Head of caudate nucleus (tissue), 42 donors: ENCODE measurements at places on chromosomes 13 and 19.

DNA sequence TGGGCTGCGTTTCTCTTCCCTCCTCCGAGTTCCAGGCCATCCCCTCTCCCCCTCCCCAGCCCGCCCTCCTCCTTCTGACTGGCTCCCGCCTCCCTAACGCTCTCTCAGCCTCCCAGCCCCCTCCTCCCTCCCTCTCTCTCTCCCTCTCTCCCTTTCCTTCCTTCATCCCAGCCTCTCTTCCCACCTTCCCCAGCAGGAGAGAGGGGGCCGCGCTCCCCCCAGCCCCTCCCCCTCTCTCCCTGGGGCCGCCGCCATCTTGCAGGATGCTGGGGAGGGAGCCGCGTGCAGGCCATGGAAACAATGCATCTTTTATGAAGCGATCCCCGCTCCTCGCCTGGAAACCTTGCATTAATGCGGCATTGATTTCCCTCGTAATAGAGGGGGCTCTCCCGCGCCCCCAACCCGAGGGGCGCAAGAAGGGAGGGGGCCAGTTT lies 42.6 kb upstream of the ADGRL1 start:
- peak; percentile 63 for DNase-seq

- no peak for DNase-seq
These were observed 412.0 kb downstream of the LMO7 start for GRCh38 chr13:76048131-76048530.

- DNase-seq: no peak
These were observed 5.6 kb upstream of the SLAIN1 start for GRCh38 chr13:77691871-77692270.

DNA sequence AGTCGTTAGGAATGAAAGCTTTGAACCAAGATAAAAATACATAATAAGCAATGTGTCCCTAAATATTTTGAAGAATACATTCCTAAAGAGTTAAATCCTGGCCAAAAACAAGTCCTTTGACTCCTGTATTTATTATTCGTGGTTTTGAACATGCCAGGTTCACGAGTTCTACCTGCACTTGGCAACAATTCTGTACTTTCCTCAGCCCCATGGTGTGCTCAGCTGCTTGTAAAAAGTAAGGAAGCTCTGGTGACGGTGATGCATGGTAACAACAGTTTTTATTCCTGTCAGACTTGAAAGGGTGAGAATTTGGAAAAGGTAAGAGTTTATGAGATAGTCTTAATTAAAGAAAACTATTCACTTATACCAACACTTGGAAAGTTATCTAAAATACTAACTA lies 95.0 kb upstream of the KLF12 start:
- no peak for DNase-seq

DNA sequence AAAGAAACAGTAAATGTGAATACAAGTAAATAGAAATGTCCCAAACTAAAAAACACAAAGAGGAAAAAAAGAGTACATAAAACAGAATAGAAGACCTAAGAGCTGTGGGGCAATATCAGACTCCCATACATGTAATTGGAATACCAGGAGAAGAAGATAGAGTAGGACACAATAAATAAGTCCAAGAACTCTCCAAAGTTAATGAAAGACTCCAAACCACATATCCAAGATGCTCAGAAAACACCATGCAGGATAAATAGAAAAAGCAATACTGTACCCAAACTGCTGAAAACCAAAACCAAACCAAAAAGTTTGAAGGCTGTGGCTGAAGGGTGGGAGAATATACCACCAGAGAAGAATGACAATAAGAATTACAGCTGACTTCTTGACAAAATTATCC lies 18.3 kb downstream of the THSD1 start:
- no peak for DNase-seq
